Esophagus squamous epithelium (tissue), 5 donors: ENCODE measurements at places on chromosomes 5 and 9.

DNA sequence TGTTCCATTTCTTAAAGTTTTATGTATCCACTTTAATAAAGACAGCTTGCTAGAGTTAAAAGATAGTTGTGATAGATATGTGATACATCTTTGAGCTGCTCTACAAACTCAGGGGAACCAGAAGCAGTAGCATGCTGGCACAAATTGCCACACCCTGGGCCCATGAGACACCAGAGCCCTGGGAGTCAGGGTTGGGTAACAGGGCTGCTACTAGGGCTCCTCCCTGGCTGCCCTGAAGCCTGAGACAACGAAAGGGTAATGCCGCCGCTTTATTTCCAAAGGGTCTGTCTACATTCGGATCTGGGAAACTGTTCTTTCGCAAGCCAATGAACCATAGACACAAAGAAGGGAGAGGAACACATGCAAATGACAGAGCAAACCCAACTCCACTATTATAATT, 29.2 kb downstream of the PTPN3 start:
- H3K4me3 ChIP-seq: no peak overlapping the region

GRCh38 chr9:75053869-75054268, 25.8 kb upstream of the CARNMT1 start:
- no peaks in the 10 kb centered on the region for H3K4me1 ChIP-seq
- H3K4me3 ChIP-seq: no peak overlapping the region
- no peaks in the 10 kb centered on the region for H3K36me3 ChIP-seq
- H3K27ac ChIP-seq: no peak overlapping the region
- no peak for DNase-seq

- no peak overlapping the region for H3K4me3 ChIP-seq
- no peak overlapping the region for H3K27ac ChIP-seq
- H3K4me1 ChIP-seq: no peaks in the 10 kb centered on the region
Observed at GRCh38 chr5:103033696-103034095, 86.2 kb downstream of the GIN1 start.

DNA sequence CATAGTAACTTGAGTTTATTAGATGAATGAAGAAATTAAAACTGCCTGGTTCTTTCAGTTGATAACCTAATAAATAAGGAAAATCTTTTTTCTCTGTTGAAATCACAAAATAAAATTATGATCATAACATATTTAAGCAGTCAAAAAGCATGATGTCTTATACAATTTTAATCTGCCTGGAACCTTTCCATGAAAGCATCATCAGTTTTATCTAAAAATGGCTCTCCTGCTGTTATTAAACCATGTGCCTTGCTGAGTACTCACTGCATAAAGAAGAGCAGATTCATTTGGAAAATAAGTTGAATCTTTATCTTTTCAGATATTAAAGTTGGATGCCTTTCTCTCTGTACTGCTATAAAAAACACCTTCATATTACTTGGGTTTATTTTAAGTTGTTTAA, 148.8 kb downstream of the SLC24A2 start:
- no peaks in the 10 kb centered on the region for H3K27me3 ChIP-seq
- no peaks in the 10 kb centered on the region for H3K4me1 ChIP-seq
- H3K36me3 ChIP-seq: no peaks in the 10 kb centered on the region
- no peak overlapping the region for H3K4me3 ChIP-seq
- H3K27ac ChIP-seq: no peak overlapping the region
- DNase-seq: no peak
